ENCODE measurements at places on chromosomes 11 and 22.

DNA sequence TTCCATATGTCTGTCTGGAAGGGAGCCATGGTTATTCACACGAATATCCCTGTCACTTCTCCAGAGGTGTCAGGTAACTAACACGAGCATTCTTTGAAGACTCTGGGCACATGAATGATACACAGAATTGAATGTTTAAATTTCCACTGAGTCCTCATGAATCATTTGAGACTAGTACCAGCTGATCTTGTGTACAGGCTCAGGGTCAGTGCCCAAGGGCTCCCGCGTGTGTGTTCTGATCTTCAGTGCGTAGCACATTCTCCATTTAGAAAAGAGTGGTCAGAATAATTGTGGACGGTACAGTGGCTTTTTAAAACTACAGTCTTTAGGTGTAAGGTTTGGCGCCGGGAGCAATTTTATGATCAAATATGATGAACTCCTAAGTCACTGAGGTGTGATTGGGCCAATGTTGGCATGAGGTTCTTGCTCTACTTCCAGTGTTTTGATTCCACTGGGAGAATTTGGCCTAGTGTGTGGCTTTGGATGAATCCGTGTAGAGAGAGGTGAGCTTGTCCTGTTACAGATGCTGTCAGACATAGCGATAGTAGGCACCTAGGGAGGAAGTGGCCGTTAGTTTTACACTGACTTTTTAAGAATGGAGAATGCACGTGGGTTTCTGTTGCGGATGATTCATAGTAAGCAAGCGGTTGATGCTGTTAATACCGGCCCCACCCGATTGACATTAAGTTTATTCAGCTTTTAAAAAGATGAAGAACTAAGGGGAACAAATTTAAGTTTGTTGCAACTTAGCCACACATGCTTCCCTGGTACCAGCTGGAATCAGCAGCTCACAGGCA, 22.2 kb downstream of the NUP50 start:
- no peak for DNase-seq

DNA sequence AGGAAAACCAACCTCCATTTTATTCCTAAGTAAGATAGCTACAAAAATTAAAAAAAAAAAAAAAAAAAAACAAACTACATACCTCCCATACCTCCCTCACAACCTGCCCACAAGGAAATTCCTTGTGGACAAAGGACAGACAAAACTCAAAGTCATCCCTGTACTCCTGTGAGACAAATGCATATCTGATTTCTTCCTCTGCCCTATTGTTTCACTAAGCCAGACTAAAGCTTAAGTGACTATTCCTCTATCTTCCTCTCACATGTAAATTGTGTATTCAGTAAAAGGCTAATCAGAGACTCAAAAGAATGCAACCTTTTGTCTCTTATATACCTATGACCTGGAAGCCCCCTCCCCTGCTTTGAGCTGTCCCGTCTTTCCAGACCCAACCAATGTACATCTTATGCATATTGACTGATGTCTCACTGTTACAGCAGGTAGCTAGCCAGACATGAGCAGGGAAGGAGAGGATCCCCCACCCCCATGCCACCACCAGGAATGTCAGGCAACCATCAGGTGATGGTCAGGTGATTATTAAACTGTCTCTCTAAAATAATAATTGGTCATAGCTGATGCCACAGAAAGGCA, 289.4 kb downstream of the SBF2 start:
- no peak for DNase-seq

DNA sequence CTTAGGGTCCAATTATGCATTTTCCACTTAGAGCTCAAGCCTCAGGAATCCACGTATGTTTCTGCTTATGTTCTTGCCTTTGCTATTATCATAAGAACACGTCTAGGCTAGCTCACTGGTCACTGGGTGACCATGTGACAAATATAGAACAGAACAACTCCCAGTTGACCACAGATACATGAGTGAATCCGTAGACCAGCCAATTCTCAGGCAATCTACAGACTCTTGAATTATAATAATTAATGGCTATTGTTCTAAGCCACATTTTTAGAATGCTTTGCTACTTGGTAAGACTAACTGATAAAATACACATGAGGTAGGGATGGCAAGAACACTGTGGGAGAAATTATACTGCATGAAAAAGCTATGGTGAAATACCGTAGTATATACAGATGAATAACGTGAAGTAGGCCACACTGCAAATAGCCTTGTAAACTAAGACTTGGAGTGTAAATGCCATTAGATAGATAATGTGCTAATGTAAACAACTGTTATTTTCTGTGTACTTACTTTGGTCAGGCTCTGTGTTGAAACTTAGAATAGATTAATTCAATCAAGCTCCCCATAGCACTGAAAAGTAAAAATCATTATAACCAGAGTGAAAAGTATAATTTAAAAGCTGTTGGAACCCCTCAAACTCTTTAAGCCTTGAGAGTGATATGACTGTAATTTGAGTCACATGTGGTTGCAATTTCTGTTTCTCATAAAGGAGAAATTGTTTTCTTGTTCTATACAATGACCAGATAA, 366.2 kb upstream of the CCDC179 start:
- no peak for DNase-seq

DNA sequence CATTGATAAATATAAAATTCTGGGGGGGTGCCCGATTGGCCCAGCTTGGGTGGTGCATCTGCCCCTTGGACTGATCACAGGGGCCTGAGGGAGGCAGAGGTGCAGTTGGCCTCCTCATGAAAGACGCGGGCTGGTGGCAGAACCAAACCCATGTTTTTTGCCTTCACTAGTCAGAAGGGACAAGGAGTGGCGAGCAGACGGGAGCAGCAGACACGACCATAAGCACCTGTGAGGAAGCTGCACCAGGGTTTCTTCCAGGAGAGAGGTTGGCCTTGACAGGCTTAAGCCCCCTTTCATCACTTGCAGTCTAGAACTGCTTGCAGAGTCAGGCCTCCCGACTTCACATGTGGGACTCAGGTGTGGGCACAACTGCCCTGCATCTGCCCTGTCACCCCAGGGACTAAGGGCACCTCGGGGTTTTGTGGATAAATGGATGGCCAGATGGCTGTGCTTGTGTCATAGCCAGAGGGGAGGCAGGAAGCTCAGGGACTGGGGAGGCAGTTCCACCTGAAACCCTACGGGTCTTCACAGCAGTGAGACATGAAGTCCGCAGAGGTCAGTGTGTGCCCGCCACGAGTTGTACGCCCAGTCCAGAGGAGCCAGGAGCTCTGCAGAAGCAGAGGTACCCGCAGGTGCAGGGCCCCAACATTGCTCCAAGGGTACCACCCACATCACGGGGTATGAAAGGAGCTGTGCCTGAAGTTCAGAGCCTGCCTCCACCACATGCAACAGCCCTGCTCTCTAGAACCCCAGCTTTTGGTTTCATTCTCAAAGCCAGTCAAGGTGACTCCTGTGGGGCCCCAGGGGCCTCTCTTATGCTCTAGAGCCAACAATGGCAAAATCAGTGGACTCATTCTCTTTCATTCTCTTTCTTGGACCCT, 18.2 kb upstream of the SYT13 start:
- DNase-seq, result no peak

- no peak for DNase-seq
These were observed 22.1 kb downstream of the CD6 start for GRCh38 chr11:60993615-60994014.

GRCh38 chr11:17939542-17939941, 73.3 kb downstream of the SERGEF start:
- no peak for DNase-seq

- DNase-seq, result no peak
These were observed 52.7 kb upstream of the HTATIP2 start for GRCh38 chr11:20310596-20311394.

GRCh38 chr22:49044091-49044490, 783.6 kb downstream of the BRD1 start:
- DNase-seq, result no peak

DNA sequence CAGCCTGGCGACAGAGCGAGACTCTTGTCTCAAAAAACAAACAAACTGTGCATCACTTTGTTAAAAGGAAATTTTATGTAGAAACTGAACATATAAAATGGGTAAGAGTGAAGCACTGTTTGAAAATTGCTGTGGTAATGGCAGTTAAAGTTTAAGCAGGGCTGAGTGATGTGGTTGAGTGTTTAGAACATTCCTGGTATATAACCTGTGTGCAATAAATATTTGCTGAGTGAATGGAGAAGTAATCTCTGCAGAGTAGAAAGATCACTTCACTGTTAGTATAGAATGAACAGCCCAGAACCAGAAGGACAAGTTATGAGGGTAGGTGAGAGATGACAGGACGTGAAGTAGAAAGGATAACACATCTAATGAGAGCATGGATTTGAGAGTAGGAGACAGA, 27.3 kb downstream of the CECR2 start:
- DNase-seq, result no peak

- no peak for DNase-seq
These were observed 6.6 kb downstream of the PRODH start for GRCh38 chr22:18929459-18929858.
